ENCODE measurements at places on chromosomes 12 and 14.

DNA sequence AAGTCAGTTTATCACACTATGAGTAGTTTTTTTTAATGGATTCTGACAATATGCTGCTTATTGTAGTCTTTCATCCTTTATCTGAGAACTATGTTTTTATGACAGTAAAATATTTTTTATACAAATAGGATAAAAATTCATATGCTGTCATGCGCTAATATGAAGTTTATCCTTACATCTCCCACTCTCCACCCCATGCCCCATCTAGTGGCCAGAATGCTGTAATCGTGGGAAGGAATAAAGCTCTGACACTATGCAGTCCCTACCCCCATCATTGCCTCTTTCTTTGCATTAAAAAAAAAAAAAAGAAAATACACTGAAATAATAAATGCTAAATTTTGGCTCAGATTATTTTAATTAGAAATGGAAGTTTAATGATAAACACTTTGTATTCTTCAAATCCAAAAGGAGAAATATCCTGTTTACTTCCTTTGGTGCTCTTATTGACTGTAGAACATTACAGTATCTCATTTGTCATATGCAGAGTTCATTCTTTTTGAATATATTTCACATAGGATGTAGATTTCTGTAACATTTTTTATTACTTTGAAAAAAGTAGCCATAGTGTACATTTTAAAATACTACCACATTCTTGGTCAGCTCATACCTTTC is 145.9 kb upstream of the SLCO1C1 start:
- DNase-seq = peak; percentile 12

GRCh38 chr14:72878746-72879145 is 15.2 kb downstream of the DPF3 start:
- no peak for DNase-seq

- DNase-seq = no peak
Measured at GRCh38 chr14:96016501-96017160, 22.5 kb upstream of the C14orf132 start.

DNA sequence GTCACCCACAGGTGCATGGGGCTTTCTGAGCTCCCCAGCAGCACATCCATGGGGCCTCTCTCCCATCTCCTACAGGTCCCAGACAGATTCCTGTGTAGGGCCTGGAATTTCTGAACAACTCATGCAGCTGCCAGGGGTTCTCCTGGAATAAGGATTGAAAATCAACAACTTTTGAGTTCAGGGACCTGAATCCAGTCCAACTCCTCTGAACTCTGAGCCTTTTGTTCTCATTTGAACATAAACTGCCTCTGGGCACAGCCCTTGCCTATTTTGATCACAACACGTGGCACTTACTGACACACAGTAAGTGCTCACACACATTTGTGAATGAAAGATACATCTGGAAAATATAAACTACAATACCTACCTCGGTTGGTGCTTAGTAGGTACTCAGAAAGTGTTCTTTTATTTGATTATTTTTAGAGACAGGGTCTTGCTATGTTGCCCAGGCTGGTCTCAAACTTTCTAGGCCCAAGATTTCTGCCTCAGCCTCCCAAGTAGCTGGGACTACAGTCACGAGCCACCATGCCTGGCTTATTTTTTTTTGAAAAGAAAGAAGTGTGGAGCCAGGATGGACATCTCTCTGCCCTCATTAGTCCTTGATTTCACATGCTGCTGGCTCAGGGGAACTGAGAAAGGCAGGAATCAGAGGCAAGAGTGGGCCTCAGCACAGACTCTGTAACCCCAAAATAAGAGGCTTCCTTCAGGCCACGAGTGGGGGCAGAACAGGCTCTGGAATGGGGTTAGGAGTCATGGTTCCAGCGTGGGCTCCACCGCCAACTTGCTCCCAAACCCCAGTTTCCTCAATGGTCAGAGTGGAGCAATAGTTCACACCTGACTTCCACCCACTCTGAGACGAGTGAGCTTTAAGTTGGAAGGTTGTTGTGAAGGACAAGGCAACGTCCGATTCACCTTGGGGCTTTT is 27.0 kb downstream of the SYNE3 start:
- no peak for DNase-seq

All from suppressor macrophage treated with lipopolysaccharide for 4 hours (primary cell).